ENCODE measurements at places on chromosomes 7 and 10.

- DNase-seq: no peak
Measured at GRCh38 chr7:491292-491957, 28.2 kb downstream of the PDGFA start.

- no peak for DNase-seq
Measured at GRCh38 chr7:44603193-44603592, 3.2 kb upstream of the OGDH start.

- no peak for DNase-seq
Measured at GRCh38 chr7:24438232-24438631, 135.0 kb upstream of the PALS2 start.

GRCh38 chr10:86047588-86047987 lies 319.0 kb downstream of the GRID1 start:
- no peak for DNase-seq

GRCh38 chr7:51376420-51377092 lies 59.9 kb upstream of the COBL start:
- DNase-seq: no peak

GRCh38 chr7:41578700-41579099 lies 124.2 kb downstream of the INHBA start:
- no peak for DNase-seq

DNA sequence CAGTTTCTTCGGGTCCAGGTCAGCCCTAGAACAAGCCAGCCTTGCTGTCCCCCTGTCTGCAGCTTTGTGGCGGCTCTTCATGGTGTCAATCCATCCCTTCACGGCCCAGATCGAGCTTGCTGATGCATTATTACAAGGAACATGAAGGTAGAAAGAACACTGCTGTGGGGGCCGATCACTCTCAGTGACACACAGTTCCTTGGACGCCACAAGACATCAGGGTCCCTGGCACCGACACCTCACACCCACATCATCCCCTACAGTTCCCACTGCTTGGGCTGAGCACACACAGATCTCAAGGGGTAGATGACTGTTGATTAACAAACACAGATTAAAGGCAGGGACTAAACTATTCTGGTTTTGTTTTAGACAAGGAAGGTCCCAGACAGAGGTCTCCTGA lies 119.4 kb downstream of the KMT2E start:
- no peak for DNase-seq
